WTC11 (cell line): ENCODE measurements at places on chromosomes 1 and 21.

GRCh38 chr1:219897914-219898313, 30.4 kb downstream of the SLC30A10 start:
- no peak for DNase-seq

- no peak for DNase-seq
Measured at GRCh38 chr1:185317886-185318310, 855 bp upstream of the IVNS1ABP start.

GRCh38 chr1:87331365-87332241, 2.9 kb downstream of the LMO4 start:
- peak; percentile 86 for DNase-seq

DNA sequence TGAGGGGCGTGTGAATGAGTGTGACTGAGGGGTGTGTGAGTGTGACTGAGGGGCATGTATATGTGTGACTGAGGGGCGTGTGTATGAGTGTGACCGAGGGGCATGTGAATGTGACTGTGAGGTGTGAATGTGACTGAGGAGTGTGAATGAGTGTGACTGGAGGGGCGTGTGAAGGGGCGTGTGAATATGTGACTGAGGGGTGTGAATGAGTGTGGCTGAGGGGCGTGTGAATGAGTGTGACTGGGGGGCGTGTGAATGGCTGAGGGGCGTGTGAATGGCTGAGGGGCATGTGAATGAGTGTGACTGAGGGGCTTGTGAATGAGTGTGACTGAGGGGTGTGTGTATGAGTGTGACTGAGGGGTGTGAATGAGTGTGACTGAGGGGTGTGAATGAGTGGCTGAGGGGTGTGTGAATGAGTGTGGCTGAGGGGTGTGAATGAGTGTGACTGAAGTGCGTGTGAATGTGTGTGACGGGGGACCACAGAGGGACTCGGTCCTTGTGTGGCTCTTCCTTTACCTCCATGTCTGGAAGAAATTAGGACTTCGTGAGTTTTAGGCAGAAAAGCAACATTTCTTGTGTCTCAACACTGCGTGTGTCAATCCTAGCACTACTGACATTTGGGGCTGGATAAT, 105.8 kb downstream of the GLIS1 start:
- no peak for DNase-seq

DNA sequence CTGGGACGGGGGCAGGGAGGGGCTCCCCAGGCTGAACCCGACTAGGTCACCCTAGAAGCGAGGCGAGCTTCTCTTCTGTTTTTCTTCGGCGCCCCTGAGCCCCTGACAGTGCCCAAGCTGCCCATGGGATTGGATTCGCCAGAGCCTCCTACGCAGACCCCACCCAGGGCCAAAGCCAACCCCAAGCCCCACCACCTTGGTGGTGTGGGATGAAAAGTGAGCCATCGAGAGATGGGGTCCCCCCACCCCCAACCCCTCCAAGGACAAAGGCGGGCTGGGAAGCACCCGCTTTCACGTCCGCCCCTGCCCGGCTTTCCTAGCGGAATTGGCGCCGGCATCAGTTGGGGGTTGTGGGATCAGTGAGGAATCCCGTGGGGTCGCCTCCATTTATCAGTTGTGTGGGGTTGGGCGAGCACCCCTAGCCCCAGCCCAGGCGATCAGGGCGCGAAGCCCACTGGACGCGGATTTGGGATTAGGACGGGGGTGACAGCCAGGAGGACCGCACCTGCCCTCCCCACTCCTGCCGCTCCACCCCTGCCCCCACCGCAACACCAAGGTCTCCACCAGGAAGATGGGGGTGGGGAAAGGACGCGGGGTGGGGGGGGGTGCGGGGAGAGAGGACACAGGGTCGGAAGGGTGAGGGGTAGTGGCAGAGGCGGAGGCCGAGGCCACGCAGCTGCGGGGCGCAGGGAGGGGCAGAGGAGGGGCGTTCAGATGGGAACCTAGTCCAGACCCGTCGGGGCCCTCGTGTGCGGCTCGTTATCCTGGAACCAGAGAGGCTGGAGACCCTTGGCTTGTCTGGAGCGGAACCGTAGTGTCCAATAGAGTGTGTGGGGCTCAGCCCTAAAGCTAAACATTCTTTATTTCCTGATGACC, 4.4 kb downstream of the TSPEAR start:
- no peak for DNase-seq

GRCh38 chr1:58908561-58909560, 125.0 kb upstream of the JUN start:
- DNase-seq, result no peak

GRCh38 chr1:38727684-38728584, 131.6 kb downstream of the RRAGC start:
- no peak for DNase-seq

DNA sequence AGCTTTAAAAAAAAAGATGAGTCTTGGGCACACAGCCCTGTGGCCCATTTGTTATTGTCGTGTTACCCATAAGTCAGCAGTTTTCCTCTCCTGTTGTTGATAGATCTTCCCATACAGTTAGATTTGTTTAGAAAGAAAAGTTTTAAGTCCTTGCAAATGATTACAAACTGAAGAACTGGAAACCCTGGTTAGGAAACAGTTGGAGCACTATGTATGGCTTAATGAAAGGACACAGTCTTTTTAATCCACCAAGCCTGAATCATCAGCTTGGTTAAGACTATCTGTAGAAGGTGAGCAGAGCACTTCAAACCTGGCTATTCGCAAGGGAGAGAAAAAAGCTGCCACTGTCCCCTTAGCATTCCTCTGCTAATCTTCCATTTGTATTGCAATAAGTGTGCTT, 241.0 kb downstream of the DISC1 start:
- no peak for DNase-seq

DNA sequence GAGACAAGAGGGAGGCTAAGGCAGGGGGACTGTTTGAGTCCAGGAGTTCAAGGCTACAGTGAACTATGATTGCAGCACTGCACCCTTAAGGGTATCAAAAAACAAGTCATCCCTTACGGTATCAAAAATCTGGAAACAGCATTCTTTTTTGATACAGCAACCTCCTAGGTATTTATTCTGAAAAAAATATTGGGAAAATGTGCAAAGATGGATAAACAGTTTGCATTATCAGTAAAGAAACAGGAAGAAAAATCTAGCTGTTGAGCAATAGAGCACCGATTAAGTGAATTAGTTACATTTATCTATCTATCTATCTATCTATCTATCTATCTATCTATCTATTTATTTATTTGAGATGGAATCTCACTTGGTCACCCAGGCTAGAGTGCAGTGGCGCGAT, 56.7 kb upstream of the SCAF4 start:
- DNase-seq, result no peak

DNA sequence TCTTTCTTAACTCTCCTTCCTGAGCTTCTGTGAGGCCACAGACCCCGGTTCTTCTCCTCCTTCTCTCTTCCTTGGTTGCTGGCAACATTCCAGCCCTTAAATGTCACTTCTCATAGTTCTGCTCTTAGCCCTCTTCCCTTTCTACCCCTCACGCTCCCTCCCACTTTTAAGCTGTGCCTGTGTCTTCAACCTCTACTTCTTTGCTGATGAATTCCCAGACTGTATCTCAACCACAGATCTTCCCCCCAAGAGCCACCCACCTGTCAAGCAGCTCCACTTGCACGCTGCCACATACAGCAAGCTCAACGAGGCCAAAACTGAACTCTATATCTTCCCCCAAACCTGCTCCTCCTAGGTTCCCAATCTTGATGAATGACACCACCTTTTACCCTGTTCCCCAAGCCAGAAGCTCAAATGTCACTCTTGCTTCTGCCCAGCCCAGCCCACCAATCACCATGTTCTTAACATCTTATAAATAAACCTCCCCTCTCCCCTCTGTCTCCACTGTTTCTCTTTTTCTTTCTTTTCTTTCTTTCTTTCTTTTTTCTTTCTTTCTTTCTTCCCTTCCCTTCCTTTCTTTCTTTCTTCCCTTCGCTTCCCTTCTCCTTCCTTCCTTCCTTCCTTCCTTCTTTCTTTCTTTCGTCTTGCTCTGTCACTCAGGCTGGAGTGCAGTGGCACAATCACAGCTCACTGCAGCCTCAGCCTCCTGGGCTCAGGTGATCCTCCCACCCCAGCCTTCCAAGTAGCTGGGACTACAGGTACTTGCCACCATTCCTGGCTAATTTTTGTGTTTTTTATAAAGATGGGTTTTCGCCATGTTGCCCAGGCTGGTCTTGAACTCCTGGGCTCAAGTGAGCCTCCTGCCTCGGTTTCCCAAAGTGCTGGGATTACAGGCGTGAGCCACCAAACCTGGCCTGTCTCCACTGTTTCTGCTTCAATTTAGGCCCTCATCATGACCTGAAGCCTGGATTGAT, 19.8 kb upstream of the PTP4A2 start:
- no peak for DNase-seq

- DNase-seq, result no peak
Measured at GRCh38 chr1:231958448-231958847, 331.9 kb downstream of the DISC1 start.
